Stimulated activated CD4-positive, alpha-beta T cell treated with anti-CD3 and anti-CD28 coated beads, Interleukin-4, amount 100 ng/mL, for 48 hours (primary cell): ENCODE measurements at places on chromosomes 13 and 19.

GRCh38 chr13:62629618-62630017 lies 1214.0 kb upstream of the PCDH20 start:
- no peak for DNase-seq

DNA sequence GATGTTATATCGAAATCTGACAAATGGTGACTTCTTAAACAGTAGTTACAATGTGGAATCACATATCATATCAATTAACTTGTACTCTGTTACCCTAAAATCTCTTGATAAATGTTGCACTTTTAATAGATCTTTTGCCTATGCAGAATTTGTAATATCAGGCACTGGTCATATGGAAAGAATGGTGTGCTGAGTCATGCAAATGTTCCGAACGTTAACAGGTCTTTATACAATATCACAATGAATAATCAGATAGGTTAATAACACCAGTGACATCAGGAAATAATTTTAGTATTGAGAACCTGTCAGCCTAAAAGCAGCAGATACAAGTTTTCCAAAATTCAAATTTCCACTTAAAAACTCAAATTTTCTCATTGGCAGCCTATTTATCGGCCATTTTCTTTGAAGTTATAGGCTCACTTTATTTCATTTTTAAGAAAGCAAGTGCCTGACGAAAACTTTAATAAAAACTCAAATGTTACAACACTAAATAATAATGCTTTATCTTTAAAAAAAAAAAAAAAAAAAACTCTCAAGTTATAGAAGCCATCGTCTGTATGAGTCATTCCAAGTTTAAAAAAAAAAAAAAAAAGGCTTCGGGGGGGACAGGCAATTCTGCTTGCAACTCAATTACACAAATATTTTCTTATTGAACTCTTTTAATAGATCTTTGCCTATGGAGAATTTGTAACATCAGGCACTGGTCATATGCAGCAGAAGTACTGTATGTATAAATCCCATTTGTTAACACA lies 180.9 kb downstream of the DIAPH3 start:
- no peak for DNase-seq

DNA sequence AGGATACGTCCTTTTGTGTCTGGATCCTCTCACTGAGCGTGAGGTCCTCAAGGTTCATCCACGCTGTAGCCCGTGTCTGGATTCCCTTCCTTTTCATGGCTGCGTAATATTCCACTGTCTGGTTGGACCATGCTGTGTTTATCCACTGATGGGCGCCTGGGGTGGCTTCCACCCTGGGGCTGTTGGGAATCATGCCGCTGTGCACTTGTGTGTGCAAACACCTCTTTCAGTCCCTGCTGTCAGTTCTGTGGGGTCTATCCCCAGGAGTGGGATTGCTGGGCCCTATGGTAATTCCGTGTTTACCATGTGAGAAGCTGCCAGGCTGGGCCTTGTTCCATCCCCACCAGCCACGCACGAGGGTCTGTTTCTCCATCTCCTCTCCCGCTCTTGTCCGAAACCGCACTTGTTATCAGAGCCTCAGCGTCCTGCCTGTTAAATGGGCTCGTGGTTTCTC lies 98.6 kb downstream of the GADD45B start:
- no peak for DNase-seq

DNA sequence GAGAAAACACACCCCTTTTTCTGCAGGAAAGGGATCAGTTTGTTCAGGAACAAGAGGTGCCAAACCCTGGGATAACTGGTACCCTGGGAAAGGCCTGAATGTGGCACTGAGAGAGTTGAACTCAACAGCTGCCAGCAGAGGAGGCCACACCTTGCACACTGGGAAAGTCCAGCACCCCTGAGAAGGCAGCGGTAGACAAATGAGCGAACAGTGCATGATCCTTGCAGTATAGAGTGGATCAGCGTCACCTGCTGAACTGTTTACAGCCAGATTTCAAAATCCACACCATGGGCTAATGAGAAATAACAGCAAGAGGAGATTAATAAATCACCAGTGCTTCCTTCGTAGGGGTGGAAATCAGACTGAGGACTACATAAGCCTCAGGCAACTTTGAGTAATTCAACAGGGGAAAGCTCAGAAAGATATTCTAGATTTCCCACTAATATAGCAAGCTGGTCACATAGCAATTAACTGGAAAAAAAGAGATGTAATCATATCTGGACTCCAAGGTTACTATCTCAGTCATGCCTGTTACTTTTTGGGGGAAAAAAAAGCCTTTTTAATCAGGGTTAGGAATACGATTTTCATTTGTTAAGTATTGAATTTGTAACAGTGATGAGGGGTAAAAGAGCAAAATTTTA lies 52.0 kb downstream of the DCT start:
- DNase-seq, result no peak

GRCh38 chr19:51786646-51787494 lies 8.1 kb upstream of the FPR3 start:
- no peak for DNase-seq
